Stimulated activated CD4-positive, alpha-beta T cell treated with anti-CD3 and anti-CD28 coated beads, Interleukin-1b, Interleukin-23, amount 100 ng/mL, for 1 hour (primary cell): ENCODE measurements at places on chromosomes 2 and 18.

GRCh38 chr18:9575558-9575957 lies 38.8 kb downstream of the PPP4R1 start:
- no peak for DNase-seq

GRCh38 chr18:10408131-10408530 lies 46.3 kb upstream of the APCDD1 start:
- DNase-seq = no peak

DNA sequence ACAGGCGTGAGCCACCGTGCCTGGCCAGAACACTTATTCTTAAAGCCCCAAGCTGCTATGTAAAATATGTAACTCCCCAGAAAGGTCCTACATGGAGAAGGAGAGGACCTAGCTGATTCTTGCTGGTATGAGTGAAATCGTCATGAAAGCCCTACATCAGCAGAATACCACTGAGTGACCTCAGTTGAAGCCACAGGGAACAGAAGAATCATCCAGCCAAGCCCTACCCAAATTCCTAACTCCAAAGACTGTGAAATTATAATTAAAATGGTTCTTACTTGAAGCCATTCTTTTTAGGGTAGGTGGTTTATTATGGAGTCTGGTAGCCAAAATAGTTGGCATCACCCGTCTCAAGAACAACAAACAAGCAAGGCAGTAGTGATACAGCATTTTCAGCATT lies 4.5 kb upstream of the DTNB start:
- DNase-seq = no peak

- DNase-seq = no peak
Observed at GRCh38 chr2:227921648-227922047, 50.2 kb downstream of the DAW1 start.

- no peak for DNase-seq
Observed at GRCh38 chr2:189151906-189152305, 27.7 kb downstream of the COL5A2 start.
